ENCODE measurements at places on chromosomes 4 and X.

GRCh38 chr4:23946299-23946698 is 56.5 kb upstream of the PPARGC1A start:
- no peak for DNase-seq

DNA sequence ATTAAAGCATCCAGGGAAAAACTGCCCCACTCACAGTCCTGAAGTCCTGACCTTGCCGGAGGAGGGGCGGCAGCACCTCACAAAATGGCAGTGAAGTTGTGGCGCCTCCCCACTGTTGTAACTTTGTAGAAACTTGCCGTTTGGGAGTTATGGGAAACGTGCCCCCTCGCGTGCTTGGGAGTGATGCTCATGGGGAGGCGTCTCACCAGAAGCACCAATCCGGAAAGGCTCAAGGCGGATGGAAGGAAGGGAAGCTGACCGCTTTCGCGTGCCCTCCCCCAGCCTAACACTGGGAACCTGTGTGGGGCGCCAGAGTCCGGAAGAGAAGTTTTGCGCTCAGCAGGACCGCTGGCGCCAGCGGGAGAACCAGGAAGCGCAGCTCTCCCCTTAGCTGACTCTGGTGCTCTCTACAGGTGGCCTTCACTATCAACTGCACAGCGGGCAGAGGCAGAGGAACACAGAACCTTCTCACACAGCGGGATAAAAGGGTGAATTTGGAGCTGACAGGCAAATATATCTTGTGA is at the start of the genes CT45A10 and SAGE1:
Gene CT45A10 (minus strand): TSS at position 151 of the 524 bp plus-strand sequence. CDS start 8,100 bp downstream, outside the sequence.
Gene SAGE1 (plus strand): TSS at position 423 of the 524 bp plus-strand sequence. CDS start 2,527 bp downstream, outside the sequence.
- no peak for DNase-seq

GRCh38 chr4:24380957-24381665 is 203.2 kb downstream of the DHX15 start:
- no peak for DNase-seq

- DNase-seq, result no peak
These were observed 67.9 kb downstream of the GAB1 start for GRCh38 chr4:143404555-143404954.

DNA sequence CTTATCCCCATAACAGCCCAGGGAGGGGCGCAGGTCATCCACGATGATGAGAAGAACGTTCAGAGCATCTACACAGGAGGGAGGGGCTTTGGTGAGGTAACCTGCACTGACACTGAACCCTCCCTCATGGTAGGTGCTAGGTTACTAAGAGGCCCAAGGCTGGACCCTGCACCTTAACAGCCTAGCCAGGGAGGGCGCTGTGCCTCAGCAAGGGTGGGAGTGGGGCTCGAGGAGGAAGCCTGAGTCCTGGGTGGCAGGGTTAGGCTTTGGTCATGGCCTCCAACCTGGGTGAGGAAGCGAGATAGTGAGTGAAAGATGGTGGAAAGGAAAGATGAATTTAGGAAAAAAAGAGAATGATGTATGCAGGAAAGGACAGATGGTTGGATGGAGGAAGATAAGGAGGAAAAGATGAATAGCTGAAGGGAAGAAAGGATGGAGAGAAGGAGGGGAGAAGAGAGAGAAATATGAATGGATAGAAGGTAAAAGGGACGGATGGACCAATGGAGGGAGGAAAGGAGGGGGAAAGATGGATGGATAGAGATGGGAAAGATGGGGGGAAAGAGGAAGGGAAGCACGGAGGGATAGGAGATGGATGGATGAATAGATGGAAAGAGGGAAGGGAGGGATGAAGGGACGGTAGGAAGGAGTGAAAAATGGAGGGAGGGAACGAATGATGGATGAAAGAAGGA is 736 bp downstream of the IDS start:
- no peak for DNase-seq

DNA sequence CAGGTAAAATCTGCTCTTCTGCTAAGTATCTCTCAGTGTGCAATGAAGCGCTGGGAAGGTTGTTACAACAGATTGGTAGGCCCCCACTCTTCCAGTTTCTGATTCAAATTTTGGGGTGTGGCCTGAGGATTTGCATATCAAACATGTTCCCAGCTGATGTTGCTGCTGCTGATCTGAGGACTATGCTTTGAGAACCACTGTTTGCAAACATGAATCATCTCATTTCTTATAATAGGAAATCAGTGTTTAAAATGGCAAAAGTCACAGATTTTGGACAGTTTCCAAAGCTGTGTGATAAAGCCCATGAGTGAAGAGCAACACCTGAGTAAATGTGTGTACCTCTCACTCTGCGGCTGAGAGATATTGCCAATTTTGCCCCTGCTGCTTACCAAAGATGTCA is 36.2 kb upstream of the NDNF start:
- no peak for DNase-seq

- no peak for DNase-seq
These were observed 20.5 kb downstream of the SPIN4 start for GRCh38 chrX:63330681-63331080.

DNA sequence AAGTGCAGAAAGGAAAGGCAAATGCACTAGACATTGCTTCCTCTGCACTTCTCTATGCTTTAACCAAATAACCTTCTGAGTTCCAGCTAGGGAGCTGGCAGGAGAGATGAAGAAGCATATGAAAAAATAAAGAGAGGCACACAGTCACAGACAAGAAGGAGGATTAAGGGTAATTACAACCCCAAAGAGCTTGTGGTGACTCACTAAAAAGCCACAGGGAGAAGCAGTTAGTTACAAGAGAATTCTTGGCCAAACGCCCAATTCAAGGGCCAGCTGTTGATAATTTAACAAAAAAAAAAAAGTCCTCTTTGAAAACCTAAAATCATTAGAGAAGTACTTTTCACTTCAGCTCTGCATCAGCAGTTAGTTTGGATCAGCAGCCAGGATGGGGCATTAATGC is 478.0 kb downstream of the KCNIP4 start:
- no peak for DNase-seq

GRCh38 chr4:141580523-141580922 is 55.9 kb upstream of the IL15 start:
- no peak for DNase-seq

GRCh38 chrX:129759576-129760061 is 20.1 kb upstream of the SASH3 start:
- no peak for DNase-seq

DNA sequence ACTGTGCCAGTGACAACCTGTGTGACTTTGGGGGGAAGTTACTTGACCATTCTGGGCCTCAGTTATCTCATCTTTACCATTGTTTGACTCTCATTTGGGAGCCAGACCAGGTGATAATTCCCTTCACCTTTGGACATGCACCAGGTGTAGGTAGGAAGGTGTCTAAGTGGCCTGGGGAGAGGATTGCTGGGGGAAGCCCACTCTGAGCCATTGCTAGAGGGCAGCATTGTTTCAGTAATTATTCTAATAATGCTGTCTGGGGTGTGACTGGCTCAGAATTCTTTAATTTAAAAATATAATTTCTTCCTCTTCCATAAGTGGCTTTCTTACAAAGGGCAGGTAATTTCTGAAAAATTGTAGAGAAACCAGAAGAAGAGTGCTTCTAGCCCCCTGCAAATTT is 104.3 kb downstream of the RTL9 start:
- DNase-seq, result no peak
